ENCODE measurements at places on chromosomes 3 and 15. TPM values are rescaled to one million over a fixed set of nuclear protein-coding genes. Genes with fewer than 3 reads are reported as not detected.

UTS2B gene
- 0.37 TPM for total RNA-seq

TRIM71 gene
- total RNA-seq, result not detected

SLC6A1 gene
- 1.2 TPM for total RNA-seq

EPHA3 gene
- total RNA-seq, result 15.5 TPM

TMEM207 gene
- total RNA-seq, result not detected

SLC28A1 gene
- not detected for total RNA-seq

RLBP1 gene
- not detected for total RNA-seq
